ENCODE measurements at places on chromosomes 12 and 14. TPM values are rescaled to one million over a fixed set of nuclear protein-coding genes. Genes with fewer than 3 reads are reported as not detected.

Gene ARF3
- 72.7 TPM for total RNA-seq

Gene WNT1
- not detected for total RNA-seq

Gene CCDC177
- total RNA-seq, result 0.09 TPM

Gene NDUFA9
- 25.1 TPM for total RNA-seq

Gene TAC3
- total RNA-seq, result not detected

Gene KLHDC1
- 2.9 TPM for total RNA-seq

Gene TDP1
- total RNA-seq, result 14.2 TPM

Gene SERPINA1
- 12.7 TPM for total RNA-seq

Gene HPD
- total RNA-seq, result 1.6 TPM

Gene TRHDE
- 13.5 TPM for total RNA-seq

Gene BMP4
- total RNA-seq, result 26.1 TPM

Gene SCN8A
- total RNA-seq, result 0.60 TPM

Gene CLEC4A
- total RNA-seq, result 6.6 TPM

GRCh38 chr12:118980407-118981014 lies 830 bp upstream of the SRRM4 start:
- no peak for DNase-seq

DNA sequence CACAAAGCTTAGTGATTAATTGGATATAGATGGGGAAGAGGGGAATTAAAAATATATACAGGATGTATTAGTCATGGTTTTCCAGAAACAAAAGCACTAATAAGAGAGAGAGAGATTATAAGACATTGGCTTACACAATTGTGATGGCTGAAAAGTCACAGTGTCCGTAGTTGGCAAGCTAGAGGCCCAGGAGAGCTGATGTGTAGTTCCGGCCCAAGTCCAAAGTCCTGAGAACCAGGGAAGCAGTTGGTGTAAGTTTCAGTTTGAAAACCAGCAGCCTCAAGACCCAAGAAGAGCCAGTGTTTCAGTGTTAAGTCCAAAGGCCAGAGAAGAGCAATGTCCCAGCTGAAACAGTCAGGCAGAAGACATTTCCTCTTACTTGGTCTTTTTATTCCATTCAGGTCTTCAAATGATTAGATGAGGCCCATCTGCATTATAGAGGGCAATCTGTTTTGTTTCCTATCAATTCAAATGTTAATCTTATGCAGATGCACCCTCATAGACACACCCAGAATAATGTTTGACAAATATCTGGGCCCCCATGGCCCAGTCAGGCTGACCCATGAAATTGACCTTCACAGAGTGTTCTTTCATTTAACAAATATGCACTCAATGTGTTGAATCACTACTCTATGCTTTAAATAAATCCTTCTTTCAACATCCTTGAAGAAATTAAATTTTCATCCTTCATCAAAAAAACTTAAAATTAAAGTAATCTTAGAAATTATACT lies 67.2 kb upstream of the DIO2 start:
- DNase-seq, result no peak

DNA sequence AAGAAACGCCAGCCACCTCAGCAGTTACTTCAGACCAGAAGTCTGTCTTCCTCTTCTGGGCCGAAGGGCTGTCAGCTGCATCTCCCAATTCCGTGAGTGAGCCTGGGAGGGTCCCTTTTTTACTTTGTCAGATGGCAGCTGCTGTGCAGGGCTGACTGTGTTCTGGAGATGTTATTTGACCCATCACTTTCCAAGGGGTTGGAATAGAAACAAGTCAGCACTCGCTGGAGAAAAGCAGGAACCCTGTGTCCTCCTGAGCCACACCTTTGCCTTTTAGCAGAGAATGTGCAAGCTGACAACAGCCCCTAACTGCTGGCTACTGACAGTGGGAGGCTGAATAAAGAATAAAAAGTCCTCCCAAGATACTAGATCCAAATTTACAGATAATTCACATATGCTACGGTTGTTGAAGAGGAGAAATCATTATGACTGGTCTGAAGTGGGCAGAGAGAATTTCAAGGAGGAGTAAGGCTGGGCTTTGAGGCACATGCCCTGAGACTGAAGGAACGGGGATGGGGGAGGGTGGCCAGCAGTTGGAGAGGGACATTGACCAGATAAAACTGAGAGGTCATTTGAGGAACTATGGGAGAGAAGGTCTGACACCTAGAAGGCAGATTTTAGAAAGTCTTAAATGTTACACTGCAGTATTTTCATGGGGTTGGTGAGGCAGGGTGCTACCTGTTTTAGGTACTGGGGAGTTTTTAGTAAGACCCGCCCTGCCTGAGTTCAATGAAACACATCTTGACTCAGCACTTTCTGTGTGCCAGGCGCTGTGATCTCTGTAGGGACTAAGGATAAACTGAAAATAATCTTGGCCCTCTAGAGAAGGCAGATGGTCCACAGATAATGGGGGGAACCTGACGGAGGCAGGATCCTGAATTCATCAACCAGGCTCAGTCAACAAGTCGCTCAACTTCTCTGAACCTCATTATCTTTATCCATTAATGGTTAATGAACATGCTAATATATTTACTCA lies 27.4 kb downstream of the FAM234B start:
- no peak for DNase-seq

DNA sequence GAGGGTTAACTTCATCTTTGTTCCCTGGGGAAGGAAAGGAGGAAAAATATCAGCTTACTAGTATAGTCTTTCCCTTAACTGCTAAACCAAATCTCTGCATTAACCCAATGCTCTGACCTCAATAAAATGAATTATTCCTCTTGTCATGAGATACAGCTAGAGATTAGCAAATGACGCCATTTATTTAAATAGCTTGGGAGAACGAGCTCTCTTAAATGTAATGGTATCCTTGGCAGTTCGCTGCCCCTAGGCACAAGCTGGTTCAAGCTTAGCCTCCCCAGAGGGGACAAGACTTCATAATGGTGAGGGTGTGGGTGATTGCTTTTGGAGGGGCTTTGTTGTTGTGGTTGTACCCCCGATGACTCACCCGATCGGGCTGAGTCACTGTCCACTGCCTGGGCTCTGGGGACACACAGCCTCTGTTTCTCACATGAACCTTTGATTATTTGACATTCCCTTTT lies 19.6 kb downstream of the FNTB start:
- DNase-seq, result no peak

- no peak for DNase-seq
These were observed 66.4 kb downstream of the ATXN2 start for GRCh38 chr12:111532751-111533150.

- DNase-seq, result no peak
These were observed 46.0 kb upstream of the PLEKHG6 start for GRCh38 chr12:6264402-6265037.

DNA sequence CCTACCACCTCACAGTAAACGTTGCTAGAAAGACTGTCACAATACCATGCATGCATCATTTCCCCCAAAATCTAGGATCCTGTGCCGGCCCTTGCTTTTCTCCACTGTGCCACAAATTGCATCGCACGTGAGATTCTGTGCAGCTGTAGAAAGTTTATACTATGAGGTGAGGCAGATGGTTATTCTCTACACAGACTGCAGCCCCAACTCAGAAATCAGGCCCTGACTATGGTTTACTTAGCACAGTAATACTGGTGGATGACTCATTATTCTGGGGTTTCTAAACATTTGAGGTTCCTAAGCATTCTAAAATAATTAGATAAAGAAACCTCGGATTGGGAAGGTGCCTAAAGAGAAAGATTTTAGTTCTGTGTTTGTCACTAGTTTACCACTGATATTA lies 163.8 kb upstream of the CCDC198 start:
- no peak for DNase-seq

DNA sequence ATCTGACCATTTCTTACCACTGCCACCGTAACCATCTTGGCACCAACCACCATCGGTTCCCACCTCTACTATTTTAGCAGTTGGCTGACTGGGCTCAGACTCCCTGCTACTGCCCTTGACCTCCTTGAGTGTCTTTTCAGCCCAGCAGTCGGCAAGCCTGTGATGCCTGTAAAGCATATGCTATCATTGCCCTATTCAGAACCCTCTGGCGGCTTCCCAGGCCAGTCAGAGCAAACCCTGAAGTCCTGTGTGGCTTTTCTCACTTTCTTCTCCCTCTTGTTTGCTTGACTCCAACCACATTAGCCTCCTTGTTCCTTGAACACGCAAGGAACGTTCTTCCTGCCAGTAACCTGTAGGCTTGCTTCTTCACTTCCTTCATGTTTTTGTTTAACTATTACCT lies 6.2 kb downstream of the IRAK3 start:
- DNase-seq, result no peak

GRCh38 chr12:131975228-131975627 lies 25.5 kb downstream of the EP400 start:
- no peak for DNase-seq

- no peak for DNase-seq
These were observed 9.6 kb downstream of the CALM1 start for GRCh38 chr14:90406384-90406798.

DNA sequence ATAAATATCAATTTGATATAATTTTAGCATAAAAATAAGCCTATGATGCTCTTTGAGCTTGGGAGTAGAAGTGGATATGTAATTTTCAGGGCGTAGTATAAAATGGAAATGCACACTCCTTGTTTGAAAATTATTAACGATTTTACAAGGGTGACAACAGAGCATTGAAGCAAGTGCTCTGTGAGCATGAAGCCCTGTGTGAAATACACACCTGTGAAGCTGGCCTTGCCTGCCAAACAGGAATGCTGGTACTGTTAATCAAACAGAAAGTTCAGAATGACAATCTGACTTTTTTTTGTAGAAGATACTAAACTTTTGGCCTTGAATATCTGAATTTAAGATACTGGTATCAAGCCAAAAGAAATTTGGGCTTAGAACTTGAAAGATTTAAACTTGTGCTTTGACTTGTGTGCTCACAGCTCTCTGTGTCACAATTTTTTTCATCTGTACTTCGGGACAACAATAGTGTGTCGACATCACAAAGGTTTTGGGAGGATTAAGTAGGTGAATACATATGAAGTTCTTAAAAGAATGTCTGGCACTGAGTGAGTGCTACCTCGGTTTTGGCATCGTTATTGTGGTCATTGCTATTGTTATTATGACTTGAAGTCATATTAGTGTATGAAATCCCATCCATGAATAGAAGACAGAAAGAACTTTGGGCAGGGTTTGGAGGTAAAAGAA lies 47.3 kb downstream of the LRRK2 start:
- DNase-seq, result no peak

DNA sequence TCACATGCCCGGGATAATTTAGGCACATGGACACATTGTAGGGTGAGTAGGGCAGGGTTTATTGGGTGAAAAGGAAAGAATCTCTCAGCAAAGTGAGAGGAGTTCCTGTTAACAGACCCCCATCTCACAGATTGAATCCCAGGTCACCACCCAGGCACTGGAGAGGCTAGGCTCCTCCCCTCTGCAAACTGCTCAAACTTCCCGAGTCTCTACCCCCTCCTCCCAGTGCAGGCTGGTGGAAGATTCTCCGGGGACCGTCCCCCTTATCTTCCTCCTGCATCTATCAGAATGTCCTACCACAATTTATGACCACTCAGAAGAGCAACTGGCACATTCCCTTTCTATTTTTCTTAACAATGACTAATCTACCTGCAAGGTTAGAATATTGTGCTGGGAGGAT lies 126.0 kb downstream of the NTF3 start:
- DNase-seq, result no peak

DNA sequence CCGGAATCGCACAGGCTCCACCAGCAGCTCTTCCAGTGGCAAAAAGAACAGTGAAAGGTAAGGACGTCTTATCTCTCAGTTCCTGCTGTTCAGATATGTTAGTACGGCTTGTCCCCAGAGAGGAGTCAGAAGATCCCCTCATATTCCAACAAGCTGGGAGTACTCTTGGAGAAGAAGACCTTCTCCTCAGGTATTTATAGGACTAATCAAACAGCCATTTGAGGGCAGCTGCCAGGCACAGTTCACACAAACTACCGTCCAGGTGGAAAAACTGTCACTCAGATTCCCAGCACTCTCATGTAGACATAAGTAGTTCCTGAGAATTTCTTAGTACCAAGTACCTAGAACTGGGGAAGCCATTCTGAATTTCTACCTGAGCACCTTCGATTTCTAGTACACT lies 85.3 kb downstream of the EML1 start:
- no peak for DNase-seq
